ENCODE measurements at places on chromosomes 5 and 9. TPM values are rescaled to one million over a fixed set of nuclear protein-coding genes. Genes with fewer than 3 reads are reported as not detected.

Gene VLDLR
- total RNA-seq: 35.7 TPM

Gene NSUN2
- 105 TPM for total RNA-seq

Gene TAF11L5
- total RNA-seq: not detected

Gene POLR3G
- total RNA-seq: 4.5 TPM

Gene BAAT
- total RNA-seq: 1.3 TPM

Gene SPINK4
- 2.1 TPM for total RNA-seq

Gene NME5
- total RNA-seq: not detected

Gene ZBED3
- total RNA-seq: 38.8 TPM

Gene SPATA31E1
- total RNA-seq: not detected

Gene PALM2AKAP2
- total RNA-seq: 0.54 TPM

Gene FBP2
- not detected for total RNA-seq

Gene TPPP
- total RNA-seq: 0.28 TPM

Gene CDKN2B
- 8.2 TPM for total RNA-seq

Gene CDO1
- total RNA-seq: not detected

Gene TIMD4
- 2.0 TPM for total RNA-seq

Gene IGFBPL1
- total RNA-seq: 1.3 TPM

Gene DAB2
- 133 TPM for total RNA-seq

Gene SLCO6A1
- total RNA-seq: not detected

Gene ACOT12
- 1.4 TPM for total RNA-seq

Gene IL4
- total RNA-seq: not detected

Gene FUT7
- total RNA-seq: not detected

Gene DBH
- not detected for total RNA-seq

Gene SEMA5A
- 27.4 TPM for total RNA-seq

Gene TNFSF8
- total RNA-seq: 0.20 TPM

Gene CMYA5
- total RNA-seq: 0.39 TPM

Gene CKMT2
- not detected for total RNA-seq

Gene CDC20B
- total RNA-seq: not detected

Gene KIF20A
- 84.9 TPM for total RNA-seq

Gene DNAH5
- total RNA-seq: 0.14 TPM

Gene TOPORS
- 13.9 TPM for total RNA-seq

Gene F12
- 13.3 TPM for total RNA-seq

Gene CCL27
- not detected for total RNA-seq

Gene OCLN
- total RNA-seq: 184 TPM

Gene MARCOL
- total RNA-seq: not detected

Gene GKAP1
- total RNA-seq: 1.1 TPM

Gene EFNA5
- total RNA-seq: 1.6 TPM

Gene C9orf153
- not detected for total RNA-seq

Gene CTSL
- 50.1 TPM for total RNA-seq

Gene SPATA9
- 0.34 TPM for total RNA-seq

Gene RETREG1
- 14.1 TPM for total RNA-seq

Gene CACFD1
- total RNA-seq: 27.0 TPM

Gene FOXD4
- total RNA-seq: 0.93 TPM

Gene NRG2
- 0.59 TPM for total RNA-seq

Gene IL5
- total RNA-seq: not detected

Gene IFNA21
- not detected for total RNA-seq

Gene WDR38
- not detected for total RNA-seq

Gene LCN12
- 20.0 TPM for total RNA-seq

Gene TOMM5
- total RNA-seq: 185 TPM

Gene PTPRD
- total RNA-seq: 55.9 TPM

Gene GGTA1
- total RNA-seq: not detected

Gene CCNJL
- 16.5 TPM for total RNA-seq

Gene PGM5
- 4.2 TPM for total RNA-seq

Gene PDE8B
- 1.9 TPM for total RNA-seq

Gene PCA3
- total RNA-seq: not detected

Gene FBP1
- total RNA-seq: 1.8 TPM

Gene EPB41L4A
- total RNA-seq: 1.4 TPM

Gene EQTN
- not detected for total RNA-seq

Gene MATR3
- 194 TPM for total RNA-seq

Data from Caco-2 (cell line).